ENCODE measurements at places on chromosomes 5 and 9.

- no peak for DNase-seq
Measured at GRCh38 chr5:10548418-10549122, 15.3 kb upstream of the ANKRD33B start.

GRCh38 chr9:99966716-99967115 lies 60.3 kb downstream of the STX17 start:
- DNase-seq: peak; percentile 67

DNA sequence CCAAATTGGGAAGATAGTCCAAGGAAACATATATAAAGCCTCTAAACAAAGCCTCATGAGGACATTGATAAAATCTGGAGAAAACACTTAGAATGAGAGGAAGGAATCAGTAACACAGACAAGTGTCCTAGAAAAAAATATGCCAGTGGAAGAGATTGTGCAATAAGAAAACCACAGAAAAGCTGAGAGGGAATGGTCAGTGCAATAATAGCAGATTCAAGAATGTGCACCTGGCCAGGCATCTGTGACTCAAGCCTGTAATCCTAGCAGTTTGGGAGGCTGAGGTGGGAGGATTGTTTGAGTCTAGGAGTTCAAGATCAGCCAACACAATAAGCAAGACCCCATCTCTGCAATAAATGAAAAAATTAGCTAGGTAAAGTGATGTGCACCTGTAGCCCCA lies 691.2 kb upstream of the CDH6 start:
- DNase-seq: peak; percentile 12

- no peak for DNase-seq
Measured at GRCh38 chr9:125103021-125103420, 40.3 kb downstream of the SCAI start.

DNA sequence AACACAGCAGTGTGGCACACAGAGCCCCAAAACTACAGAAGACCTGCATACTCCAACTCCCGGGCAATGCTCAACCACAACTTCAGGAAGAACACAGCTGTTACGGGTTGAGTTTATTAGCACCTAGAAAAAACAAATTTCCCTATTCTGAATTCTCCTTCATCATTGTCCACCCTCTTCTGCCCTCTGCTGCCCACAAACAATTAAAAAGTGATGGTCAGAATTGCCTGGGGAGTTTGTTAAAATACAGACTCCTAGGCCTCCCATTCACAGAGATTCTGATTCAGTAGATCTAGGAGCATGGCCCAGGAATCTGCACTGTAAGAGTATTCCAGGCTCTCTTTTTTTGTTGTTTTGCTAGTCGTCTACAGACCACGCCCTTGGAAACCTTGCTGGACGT lies 310.6 kb downstream of the NDUFS4 start:
- DNase-seq: peak; percentile 21

- no peak for DNase-seq
Measured at GRCh38 chr5:95069948-95070347, 214.9 kb downstream of the MCTP1 start.

DNA sequence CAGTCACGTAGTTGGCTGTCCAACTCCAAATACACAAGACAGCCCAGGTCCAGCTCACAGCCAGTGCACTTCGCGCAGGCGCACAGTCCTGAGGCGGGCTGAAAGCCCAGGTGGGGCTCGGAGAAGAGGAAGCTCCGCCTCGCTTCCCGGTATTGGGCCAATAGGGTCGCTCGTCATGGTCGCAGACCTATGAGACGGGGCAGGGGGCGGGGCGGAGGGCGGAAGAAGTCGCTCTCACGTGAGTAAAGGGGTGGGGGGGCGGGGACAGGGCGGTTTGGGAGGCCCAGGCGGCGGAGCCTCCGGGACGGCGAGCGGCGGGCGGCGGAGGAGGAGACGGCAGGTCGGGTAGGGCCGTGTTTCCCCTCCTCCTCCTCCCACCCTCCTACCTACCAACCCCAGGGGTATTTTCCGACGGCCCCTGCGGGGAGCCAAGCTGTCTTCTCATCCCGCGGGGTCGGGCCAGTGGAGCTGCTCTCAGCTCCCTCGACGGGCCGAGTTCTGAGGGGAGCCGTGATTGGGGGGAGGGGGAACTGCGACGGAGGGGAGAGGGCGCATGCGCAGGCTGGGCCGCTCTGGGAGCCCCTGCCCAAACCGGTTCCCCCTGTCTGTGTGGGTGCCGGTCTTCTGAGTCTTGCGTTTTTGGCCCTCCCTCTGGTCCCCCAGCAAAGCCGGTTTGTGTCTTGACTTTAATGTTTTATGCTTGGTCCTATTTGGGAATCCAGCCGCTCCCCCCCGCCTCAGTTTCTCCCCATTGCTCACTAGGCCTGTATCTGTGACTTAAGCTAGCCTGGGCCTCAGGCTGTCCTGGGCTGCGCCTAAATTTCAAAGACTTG lies at the start of gene RABGAP1:
RABGAP1 (plus strand) TSS at position 272 of the 833 bp plus-strand sequence. CDS start 16,040 bp downstream, outside the sequence.
- DNase-seq: peak; percentile 99

Measured in ELR (cell line).